Retinal pigment epithelial cell (primary cell): ENCODE measurements at places on chromosomes 2 and 18.

- no peak for DNase-seq
Measured at GRCh38 chr2:233439191-233439590, 84.9 kb downstream of the DGKD start.

- no peak for DNase-seq
Measured at GRCh38 chr2:237685408-237685807, 58.0 kb downstream of the LRRFIP1 start.

DNA sequence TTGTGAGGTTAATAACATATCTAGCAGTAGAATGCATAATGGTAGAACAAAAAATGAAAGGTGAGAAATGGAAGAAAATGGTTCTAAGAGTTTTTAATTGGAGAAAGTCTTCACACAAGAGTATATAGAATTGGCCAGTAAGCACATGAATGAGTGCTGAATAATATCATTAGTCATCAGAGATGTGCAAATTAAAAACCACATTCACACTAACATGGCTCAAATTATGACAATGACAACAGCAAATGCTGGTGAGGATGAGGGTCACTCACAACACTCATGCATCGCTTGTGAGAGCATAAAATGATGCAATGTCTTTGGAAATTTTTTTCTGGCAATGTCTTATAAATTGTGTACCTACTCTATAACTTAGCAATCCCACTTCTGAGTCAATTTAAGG lies 1355.4 kb upstream of the ACVR2A start:
- DNase-seq: no peak

GRCh38 chr18:35458677-35459441 lies 38.9 kb downstream of the INO80C start:
- no peak for DNase-seq

GRCh38 chr2:230931556-230932231 lies 6.7 kb upstream of the GPR55 start:
- no peak for DNase-seq

- DNase-seq: no peak
Measured at GRCh38 chr2:124633812-124634211, 608.7 kb downstream of the CNTNAP5 start.

GRCh38 chr2:152594022-152594766 lies 123.1 kb downstream of the PRPF40A start:
- DNase-seq: no peak

DNA sequence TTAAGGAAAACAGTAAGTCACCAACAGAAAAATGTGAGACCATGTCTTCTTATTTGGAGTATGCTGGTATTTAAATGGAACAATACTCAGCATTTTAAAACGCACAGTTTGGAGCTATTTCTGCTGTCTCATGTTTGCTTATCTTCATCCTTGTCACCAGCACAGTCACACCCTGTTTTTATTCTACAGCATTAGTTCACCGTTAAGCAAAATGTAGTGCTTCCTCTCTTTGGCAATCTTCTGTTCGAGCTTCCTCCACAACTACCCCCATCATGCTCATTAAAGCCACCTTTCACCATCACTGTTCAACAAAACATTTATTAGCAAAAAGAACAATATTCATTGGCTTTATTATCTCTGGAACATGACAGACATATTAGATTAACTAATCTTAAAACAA lies 64.0 kb downstream of the SLC40A1 start:
- no peak for DNase-seq

DNA sequence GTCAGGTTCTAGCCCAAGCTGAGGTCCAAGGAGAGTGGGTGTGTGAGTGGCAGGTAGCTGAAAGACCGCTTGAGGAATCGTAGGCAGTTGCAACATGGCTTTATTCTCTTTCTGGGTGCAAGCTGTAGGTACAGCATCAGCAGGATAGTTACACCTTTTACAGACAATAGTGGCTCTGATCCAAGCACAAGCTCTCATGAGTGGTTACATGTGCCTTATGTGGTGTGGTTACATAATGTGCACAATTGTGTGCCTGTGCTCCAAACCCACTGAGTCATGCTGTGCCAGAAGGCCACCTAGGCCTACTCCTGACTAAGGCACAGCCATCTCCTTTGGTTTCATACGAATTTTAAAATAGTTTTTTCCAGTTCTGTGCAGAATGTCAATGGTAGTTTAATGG lies 227.6 kb downstream of the SATB2 start:
- DNase-seq: no peak

DNA sequence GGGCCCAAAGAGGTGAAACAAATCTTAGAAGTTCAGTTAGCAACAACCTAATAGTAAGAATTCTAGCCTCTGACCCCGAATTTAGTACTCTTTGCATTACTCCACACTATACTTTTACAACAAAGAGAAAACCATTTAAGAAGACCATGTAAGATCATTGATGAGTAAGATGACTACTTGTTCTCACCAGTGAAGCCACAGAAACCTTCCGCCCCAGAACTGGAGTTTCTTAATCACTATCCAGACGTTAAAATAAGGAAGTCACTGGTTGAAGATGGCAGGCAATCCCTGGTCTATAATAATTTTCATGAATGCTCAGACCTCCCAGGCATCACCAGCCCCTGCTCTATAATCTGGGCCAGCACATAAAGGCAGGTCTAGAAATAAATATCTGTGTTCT lies 95.0 kb downstream of the TMEM163 start:
- no peak for DNase-seq

DNA sequence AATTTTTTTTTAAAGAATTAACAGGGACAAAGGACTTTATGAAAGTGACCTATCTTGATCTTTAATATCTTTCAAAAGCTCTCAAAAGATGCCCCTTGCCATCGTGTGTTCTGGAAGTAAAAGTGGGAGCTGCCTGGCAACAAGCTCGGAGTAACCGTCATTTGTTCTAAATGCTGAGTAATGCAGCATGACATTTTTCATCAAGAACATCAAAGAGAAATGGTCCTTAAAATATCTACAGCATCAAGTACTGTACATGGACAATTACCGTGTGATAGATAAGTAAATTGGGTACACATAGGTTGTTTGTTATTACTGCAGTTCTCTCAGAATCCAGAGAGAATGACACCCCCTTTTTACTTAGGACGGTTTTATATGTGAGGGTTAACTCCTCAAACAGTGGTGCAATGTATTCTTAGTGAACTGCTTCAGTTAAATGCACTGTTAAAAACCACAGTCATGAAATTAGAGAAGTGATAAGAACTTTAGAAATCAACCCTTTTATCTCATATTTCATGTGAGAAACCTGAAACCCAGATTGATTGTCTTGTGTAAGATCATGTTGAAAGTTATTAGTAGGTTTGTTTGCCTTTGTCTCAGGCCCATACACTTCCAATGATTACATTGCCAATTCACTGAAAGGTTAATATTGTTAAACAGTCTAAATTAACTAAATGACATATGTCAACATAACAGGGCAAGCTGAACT lies 90.6 kb upstream of the HNMT start:
- no peak for DNase-seq

- DNase-seq: no peak
Measured at GRCh38 chr2:74501335-74502071, 2.1 kb upstream of the LBX2 start.

- DNase-seq: no peak
Measured at GRCh38 chr2:51490576-51491234, 458.8 kb upstream of the NRXN1 start.

DNA sequence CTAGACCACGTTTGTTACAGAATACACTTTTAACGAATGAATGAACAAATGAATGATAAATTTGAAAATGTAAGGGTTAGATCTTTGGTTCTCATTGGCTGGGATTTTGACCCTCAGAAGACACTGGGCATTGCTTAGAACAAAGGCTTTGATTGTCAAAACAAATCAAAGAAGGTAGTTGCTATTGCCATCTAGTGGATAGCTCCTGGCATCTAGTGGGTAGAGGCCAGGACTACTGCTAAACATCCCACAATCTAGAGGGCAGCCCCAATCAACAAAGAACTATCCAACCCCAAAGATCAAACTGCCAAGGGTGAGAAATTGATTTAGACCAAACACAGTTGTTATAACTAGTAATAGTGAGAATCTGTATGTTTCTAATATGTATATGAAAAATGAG lies 552.3 kb downstream of the KCNJ3 start:
- peak; percentile 6 for DNase-seq

GRCh38 chr18:58871514-58872420 lies 7.1 kb downstream of the ZNF532 start:
- DNase-seq: no peak

GRCh38 chr2:102100371-102101096 lies 42.0 kb upstream of the IL1R1 start:
- DNase-seq: no peak

GRCh38 chr2:5472673-5473072 lies 219.5 kb upstream of the SOX11 start:
- DNase-seq: no peak

- no peak for DNase-seq
Measured at GRCh38 chr2:8121022-8121825, 560.6 kb upstream of the ID2 start.

DNA sequence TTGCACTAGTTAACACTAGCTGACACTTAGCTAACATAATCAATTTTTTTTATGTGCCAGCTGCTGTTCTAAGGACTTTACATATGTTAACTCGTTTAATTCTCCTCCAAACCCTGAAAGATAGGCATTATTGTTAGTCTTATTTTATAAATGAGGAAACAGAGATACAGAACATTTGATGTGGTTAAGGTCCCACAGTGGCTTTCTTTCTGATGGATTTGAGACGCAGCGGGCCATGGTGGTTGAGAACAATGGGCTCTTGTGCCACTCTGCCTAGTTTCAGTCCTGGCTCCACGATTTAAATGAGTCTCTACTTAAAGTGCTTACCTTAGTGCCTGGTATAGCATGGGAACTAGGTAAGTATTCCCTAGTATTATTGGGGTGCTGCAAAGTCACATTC lies 201.9 kb upstream of the SPRED2 start:
- no peak for DNase-seq

DNA sequence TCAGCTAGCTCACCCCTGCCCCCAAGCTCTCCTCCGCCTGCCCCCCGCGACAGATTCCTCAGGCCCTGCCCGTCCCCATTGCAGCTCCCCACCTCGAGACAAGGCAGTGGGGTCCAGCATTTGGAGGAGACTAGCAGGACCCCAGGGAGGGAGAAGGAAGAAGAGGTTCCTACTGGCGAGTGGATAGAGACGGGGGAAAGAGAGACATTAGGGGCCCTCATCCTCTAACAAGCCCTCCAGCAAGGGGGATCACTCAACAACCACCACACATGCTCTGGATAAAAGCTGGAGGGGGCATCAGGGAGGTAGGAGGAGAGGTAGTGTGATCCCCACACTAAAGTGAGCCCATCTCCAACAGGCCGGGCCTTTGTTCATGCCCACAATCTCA lies 8.9 kb upstream of the TNS1 start:
- DNase-seq: no peak

GRCh38 chr2:37642907-37643729 lies 28.3 kb downstream of the CDC42EP3 start:
- no peak for DNase-seq

- DNase-seq: no peak
Measured at GRCh38 chr2:158315803-158316414, 140.6 kb downstream of the CCDC148 start.

DNA sequence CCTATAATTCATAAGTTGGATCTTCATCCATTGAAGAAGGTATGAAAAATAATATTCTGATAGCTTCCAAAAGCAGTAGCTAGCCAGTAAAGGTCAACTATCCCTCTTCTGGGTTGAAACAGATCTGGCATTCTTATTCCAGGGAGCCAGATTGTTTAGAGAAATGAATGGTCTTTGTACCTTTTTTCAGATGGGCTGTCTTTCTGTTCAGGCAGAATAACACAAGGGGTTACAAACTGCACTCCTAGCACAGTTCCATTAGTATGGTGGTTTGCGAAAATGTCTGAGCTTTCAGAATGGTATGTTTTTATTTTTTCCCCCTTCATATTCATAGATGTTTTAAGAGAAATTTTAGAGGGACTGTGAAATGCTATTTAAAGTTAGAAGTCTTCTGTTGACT lies 47.5 kb upstream of the TMEM178A start:
- DNase-seq: no peak

- DNase-seq: no peak
Measured at GRCh38 chr2:223697892-223698645, 95.9 kb upstream of the SCG2 start.

GRCh38 chr18:1618364-1618763 lies 713.7 kb downstream of the ADCYAP1 start:
- DNase-seq: no peak

DNA sequence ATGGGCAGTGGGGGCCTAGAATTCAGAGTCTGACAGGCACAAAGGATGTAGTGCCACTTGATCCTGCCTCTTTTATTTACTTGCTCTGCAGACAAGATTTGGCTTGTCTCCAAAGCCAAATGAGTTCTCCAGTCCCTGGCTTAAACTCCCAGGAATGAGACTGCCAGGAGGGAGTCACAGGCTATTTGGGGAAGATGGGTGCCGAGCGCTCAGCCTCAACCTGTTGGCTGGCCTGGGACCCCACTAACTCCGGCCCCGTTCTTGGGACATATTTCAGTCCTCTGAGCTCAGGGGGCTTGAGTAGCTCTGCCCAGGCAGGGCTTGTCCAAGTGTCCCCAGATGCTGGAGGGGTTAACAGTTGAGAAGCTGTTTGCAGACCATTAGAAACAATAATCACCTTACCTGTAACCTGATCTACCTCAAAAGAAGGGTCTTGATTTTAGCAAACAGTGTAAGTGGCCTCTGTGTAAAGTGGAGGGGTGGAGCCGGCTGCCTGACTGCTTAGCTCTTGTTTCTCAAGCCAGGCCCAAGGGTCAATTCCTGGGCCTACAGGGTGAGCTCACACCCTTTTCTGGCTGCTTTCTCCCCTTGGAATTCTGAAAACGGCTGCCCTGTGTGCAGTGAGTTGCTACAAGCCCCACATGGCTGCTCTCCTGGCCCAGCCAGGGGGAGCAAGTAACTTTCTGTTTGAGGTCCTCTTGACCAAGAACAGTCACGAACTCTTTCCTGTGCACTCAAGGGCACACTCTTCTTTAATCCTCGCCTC lies 27.1 kb upstream of the FZD5 start:
- no peak for DNase-seq

GRCh38 chr2:217935235-217935879 lies 67.4 kb downstream of the TNS1 start:
- DNase-seq: no peak

DNA sequence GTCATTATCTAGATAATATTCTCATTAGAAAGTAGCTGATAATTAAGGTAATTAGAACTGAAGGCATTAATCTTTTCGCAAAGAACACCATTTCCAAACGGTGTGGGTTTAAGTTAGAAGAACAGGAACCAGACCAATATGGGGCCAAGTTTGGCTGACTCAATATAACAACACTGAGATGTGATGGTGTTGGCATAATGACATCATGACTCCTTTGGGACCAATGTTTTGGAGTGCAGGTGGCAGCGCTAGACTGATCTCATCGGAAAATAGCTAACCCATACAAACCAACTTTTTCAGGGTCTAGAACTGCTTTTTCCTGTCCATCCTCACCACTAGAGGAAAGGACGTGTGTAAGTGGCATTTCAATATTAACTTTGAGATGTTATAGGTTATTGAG lies 1171.7 kb upstream of the ZEB2 start:
- DNase-seq: no peak
